NCI-H2081 treated with DMSO at 0.1 percent for 48 hours (cell line): ENCODE measurements at places on chromosomes 5 and 9.

DNA sequence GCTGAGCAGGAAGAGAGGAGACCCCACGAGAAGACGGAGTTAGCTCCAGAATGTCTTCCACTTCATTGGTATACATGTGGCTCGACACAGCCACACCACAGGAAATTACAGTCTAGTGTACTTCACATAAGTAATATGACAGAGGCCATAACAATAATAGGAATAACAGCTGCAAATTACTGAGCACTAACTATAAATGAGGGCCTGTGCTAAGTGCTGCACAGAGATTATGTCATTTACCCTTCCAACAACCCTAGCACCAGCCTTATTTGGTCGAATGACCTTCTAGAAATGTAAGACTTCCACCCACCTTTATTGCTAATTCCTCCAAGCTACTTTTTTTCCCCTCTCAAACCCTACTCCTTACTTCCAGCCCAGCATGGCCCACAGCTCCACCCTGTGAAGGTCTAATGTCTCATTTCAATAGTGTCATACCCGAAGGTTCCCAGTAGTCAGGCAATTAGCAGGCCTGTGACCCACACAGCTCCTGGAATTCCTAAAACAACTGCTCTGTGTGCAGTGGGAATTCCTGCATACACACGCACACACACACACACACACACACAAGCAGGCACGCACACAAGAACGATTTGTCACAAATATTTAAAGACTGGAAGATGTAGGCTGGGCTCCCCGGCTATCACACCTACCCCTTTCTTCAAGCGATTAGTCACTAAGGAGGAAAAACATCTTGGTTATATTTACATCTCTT, 134.5 kb downstream of the FRMD3 start:
- no peak for DNase-seq

GRCh38 chr9:133151041-133151440, 12.7 kb downstream of the GBGT1 start:
- no peak for DNase-seq

DNA sequence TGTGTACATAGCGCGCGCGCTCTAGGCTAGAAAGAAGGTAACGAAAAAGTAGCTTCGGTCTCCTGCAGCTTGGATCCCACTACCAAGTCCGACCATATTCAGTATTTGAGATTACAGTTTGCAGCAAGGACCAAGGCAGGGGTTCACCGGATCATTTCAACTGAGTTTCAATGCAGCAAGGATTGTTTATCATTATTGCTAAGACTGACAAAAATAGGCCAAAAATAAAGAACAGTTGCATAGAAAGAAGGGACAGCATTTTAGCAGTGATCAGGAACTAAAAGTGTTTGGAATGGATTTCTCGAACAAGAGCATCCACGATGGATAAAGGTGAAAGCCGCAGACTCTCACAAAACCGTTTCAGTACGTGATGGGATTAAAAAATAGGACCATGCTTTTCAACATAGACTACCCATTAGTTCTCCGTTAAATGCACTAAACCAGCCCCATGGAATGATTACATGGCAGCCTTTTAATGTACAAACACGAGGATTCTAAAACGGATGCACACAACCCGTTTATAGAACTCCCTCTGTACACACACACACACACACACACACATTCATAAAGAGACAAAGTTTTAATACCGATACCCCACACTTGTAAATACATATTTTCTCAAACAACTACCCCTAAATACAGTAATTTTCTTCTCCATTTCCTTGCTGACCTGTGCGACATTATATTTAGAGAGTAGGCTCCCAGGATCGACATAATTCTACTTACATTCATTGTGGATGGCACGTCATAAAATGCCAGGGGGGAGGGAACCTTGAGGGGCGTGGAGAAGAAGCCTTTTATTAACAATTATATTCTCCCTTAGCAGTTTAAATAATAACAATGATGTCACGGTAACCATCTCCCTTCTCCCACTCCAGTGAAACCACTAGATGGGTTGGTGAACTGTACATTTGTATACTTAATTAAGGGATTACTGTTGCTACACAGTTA, 197.1 kb downstream of the MEF2C start:
- DNase-seq, result no peak

DNA sequence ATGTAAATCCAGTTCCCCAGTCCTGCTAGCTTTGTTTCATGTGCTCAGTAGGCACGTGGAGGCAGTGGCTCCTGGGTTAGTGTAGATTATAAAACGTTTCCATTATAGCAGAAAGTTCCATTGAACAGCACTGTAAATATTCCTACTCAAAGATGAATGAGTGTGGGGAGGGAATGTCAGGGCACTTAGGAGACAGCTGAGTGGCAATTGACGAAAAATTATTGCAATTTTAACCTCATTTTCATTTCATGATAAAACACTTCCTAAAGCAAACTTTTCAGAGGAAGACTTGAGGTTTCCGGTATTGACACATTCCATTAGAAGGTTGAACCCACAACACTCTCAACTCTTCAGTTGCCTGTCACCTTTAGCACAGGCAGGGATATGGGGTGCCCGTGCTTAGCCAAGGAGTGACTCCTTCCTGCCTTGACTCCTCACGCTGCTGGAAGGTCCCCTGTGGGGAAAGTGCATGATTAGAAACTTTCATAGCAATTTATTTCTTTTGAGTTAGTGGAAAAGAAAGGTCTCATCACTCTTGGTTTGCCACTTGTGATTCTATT, 41.2 kb downstream of the SLC46A2 start:
- no peak for DNase-seq

GRCh38 chr9:133154097-133154989, 9.4 kb downstream of the GBGT1 start:
- no peak for DNase-seq

DNA sequence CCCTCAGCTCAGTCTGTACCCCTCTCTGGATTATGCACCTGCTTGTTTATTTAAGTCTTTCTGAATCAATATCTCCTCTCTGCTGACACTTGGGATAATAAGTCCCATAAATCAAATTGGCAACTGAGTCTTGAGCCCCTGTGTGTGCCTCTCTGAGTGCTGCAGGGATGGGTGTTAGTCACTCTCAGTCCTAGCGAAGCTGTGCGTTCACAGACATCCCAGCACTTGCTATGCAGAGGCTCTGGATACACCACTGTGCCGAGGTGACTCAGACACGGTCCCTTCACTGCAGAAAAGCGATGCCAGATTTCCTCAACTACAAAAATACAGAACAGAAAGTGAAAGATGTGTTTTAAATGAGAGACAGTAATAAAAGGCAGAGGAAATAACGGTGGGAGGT, 4.1 kb upstream of the KCNMB1 start:
- no peak for DNase-seq

DNA sequence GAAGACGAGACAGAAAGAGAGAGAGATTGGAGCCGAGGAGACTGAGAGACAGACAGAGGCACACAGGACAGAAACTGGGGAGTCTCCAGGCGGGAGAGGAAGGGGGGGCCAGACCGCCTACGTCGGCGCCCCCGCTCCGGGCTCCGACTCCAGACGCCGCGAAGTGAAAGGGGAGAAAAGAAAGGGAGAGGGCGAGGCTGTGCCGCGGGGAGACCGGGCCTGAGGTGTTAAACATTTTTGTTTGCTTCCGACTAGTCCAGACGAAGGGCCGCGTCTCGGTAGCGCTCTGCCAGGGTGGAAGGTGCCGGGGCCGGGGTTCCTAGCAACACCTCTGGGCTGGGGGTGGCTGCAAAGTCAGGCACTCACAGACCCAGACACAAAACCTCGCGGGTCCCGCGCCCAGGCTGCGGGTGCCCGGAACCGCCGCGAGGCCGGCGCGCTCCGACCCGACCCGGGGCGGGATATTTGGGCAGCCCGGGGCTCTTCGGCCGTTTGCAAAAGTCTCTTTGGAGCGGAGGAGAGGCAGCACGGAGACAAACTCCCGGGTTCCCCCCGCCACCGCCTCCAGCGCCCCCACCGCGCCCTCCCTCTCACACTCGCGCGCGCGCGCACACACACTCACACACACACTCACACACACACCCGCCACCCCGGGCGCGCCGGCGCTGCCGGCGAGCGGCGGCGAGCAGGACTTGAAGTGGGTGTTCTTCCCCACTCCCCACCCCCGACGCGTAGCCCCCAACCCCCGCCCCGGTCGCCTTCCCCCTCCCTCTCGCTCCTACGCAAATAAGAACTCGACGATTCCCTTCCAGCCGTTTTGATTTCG, 626 bp upstream of the FST start:
- no peak for DNase-seq

DNA sequence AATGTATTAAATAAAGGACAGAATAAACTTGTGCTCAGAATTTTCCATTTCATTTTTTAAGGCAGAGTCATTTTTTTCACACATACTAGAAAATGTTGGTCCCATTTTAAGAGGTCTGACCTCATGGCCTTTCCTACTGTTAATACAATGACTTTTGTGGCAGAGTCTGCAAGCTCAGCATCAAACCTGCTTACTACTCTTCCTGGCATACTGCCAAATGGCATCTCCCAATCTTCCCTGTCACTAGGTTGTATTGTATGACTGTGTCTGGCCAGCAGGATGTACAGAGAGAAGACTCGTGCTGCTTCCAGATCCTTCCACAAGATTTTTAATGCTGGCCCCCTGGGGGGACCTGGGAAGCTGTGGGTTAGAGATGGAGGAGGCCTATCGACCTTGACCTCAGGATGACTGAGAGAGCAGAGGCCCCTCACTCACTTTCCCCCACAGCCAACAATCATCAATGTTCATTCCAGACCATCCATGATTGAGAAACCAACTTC, 64.7 kb downstream of the BARX1 start:
- no peak for DNase-seq

- DNase-seq, result no peak
Measured at GRCh38 chr5:91119217-91119616, 263.9 kb downstream of the ARRDC3 start.

- no peak for DNase-seq
Measured at GRCh38 chr5:149301744-149302380, 30.2 kb downstream of the AFAP1L1 start.

- no peak for DNase-seq
Measured at GRCh38 chr9:100340224-100340623, 12.5 kb downstream of the TEX10 start.

- DNase-seq, result no peak
Measured at GRCh38 chr5:76978869-76979268, 26.0 kb downstream of the CRHBP start.

GRCh38 chr5:165232509-165233028, 1727.2 kb downstream of the MAT2B start:
- DNase-seq, result no peak

DNA sequence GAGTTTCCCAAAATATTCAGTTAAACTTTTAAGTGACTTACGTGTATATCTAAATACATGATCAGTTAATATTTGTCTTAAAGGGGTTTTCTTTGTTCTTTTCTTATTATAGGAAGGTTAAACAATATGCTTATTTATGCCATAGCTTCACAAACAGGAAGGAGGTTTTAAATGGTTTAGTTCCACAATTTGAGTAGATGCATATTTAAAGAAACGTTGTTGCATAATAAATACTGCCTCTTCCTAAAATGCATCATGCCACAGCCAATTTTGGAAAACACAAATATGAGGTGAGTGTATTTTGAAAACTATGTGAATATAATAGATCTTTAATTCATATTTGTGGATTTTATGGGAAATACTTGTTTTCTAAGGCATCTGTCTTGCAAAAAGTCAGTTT, 2.5 kb upstream of the ADRB2 start:
- no peak for DNase-seq

- no peak for DNase-seq
Measured at GRCh38 chr5:53291528-53291927, 182.0 kb upstream of the MOCS2 start.

DNA sequence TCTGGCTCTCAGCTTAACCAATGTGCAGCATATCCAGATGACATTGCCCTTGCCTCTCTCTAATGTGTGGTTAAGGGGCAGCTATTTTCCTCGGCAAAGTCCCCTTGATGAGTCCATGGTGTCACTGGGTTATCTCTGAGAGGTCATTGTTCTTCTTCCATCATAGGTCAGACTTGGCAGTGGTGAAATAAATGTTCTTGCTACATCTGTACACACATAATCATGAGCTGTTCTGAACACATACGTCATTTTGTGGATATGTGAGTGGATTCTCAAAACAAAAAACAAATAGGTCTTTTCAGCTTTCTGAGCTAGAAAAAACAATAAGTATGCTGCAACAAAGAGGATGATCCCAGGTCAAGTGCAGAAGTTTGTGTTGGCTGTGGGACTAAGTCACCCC, 134.7 kb upstream of the PTPN3 start:
- no peak for DNase-seq

GRCh38 chr5:157719245-157719644, 12.0 kb upstream of the THG1L start:
- no peak for DNase-seq

GRCh38 chr5:36882250-36882649, 5.7 kb downstream of the NIPBL start:
- DNase-seq, result no peak

DNA sequence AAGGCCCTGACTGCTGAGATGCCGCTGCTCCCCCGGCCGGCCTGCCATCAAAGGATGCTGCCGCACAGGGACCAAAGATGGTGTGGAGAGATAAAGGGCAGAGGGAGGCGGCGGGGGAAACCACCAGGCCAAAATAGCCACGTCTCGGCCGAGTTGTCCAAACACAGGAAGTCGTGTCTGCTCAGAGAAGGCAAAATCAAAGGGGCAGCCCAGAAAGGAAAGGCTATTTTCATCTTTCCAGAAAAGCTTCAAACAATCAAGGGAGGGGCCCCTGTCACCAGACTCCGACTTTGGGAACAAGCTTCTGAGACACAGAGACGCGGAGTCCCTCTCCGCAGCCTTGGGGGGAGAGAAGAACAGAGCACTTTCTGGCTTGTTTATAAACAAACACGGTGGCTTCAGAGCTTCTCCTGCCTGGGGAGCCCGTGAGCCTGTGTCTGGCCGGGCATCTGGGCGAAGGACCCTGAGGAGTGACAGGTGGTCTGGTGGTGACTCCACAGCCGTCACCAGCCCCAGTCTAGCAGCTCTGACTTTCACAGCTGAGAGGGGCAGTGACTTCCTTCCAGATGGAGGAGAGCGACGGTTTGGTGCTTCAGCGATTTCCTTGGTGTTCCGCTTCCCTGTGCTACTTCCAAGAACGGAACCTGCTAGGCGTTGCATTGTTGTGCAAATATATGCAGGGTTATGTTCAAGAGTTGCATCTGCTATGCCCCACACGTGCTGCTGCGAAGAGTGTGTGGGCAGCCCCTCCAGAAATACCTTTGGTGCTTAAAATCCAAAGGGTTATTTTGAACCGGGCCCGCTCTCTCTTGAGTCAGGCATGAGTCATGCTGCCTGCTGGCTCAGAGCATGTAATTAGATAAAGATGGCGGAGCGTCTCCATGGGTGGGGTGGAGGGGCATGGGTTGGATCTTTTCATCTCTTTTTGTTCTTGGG, 24.0 kb downstream of the ADAMTSL2 start:
- no peak for DNase-seq

GRCh38 chr5:149400304-149400703, 21.2 kb upstream of the IL17B start:
- DNase-seq, result no peak

- no peak for DNase-seq
Measured at GRCh38 chr5:5266297-5266696, 126.2 kb downstream of the ADAMTS16 start.

DNA sequence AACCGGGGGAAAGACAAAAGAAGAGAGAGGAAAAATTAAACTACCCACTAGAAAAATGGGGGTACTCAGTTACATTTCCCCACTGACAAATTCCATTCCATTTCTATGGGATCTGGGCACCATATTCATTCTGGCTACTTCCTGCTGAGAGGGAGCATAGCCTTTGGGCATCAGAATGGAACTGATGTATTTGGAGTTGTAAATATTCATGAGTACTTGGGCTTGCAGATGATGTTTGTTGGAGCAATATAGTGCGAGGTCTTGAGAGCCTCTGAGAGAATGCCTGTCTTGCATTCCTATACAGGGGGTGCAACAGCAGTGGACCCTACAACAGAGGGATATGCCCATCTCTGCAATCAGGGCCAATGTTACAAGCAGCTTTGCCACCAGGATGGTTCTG, 16.7 kb downstream of the GMCL2 start:
- no peak for DNase-seq

- no peak for DNase-seq
Measured at GRCh38 chr9:127598839-127599549, 13.1 kb upstream of the STXBP1 start.
